ENCODE measurements at places on chromosomes 2 and 18.

DNA sequence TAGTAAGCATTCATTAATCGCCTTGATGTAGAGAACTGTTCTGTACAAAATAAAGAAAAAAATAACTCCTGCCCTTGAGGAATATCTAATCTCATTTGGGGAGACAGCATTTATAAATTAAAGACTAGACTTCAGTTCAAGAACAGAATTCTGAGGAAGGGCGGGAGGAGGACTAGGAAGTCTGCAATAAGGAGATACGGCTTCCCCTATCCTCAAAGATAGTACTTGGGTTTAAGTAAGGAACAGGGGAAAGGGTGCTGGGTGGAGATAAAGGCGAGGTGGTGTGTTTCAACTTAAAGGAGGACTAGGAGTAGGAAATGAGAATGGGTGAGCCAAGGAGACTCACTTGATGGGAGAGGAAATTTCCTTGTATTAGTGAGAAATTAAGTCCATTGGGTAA lies 121.9 kb upstream of the MSTN start:
- peak; percentile 96 for DNase-seq

DNA sequence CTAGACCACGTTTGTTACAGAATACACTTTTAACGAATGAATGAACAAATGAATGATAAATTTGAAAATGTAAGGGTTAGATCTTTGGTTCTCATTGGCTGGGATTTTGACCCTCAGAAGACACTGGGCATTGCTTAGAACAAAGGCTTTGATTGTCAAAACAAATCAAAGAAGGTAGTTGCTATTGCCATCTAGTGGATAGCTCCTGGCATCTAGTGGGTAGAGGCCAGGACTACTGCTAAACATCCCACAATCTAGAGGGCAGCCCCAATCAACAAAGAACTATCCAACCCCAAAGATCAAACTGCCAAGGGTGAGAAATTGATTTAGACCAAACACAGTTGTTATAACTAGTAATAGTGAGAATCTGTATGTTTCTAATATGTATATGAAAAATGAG lies 552.3 kb downstream of the KCNJ3 start:
- peak; percentile 2 for DNase-seq

- peak; percentile 64 for DNase-seq
Observed at GRCh38 chr2:144382849-144383248, 137.1 kb downstream of the ZEB2 start.

- no peak for DNase-seq
Observed at GRCh38 chr2:212726403-212726802, 187.8 kb upstream of the ERBB4 start.

GRCh38 chr2:211800001-211800400 lies 738.6 kb downstream of the ERBB4 start:
- DNase-seq, result no peak

DNA sequence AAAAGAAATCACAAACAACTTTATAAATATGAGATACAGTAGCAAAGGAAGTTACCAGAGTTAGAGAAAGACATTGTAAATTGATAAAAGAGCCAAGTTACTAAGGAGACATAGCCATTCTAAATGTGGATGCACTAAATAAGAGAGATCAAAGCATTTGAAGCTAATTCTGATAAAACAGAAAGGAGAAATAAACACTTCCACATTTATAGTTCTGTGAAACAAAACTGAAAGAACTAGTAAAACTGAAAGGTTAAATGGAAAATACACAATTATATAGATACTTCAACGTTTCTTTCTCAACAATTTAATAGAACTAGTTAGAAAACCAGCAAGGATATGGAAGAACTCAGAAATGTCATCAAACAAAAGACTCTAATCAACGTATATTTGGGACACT lies 309.0 kb upstream of the CDH2 start:
- no peak for DNase-seq

- peak; percentile 49 for DNase-seq
Observed at GRCh38 chr18:46497129-46497528, 159.9 kb downstream of the LOXHD1 start.
